ENCODE measurements at places on chromosomes 2 and 18. TPM values are rescaled to one million over a fixed set of nuclear protein-coding genes. Genes with fewer than 3 reads are reported as not detected.

GRCh38 chr18:39340418-39340817 lies 1774.8 kb upstream of the CELF4 start:
- H3K4me3 ChIP-seq, result no peak overlapping the region
- H3K4me1 ChIP-seq, result peaks cover 10% of the 10 kb centered on the region
- H3K36me3 ChIP-seq, result peaks cover 6% of the 10 kb centered on the region
- H3K27me3 ChIP-seq, result no peaks in the 10 kb centered on the region

GRCh38 chr2:145344076-145344724 lies 824.3 kb upstream of the ZEB2 start:
- no peaks in the 10 kb centered on the region for H3K36me3 ChIP-seq
- no peaks in the 10 kb centered on the region for H3K4me1 ChIP-seq
- H3K27me3 ChIP-seq, result no peaks in the 10 kb centered on the region
- no peak overlapping the region for H3K4me3 ChIP-seq
- no peak overlapping the region for H3K27ac ChIP-seq
- no peak for DNase-seq

Gene RNF125
- 14.4 TPM for total RNA-seq

- H3K36me3 ChIP-seq, result no peaks in the 10 kb centered on the region
- no peak overlapping the region for H3K27ac ChIP-seq
- no peaks in the 10 kb centered on the region for H3K27me3 ChIP-seq
- no peak for DNase-seq
- H3K4me3 ChIP-seq, result no peak overlapping the region
These were observed 111.7 kb downstream of the PIEZO2 start for GRCh38 chr18:11037533-11038240.

GRCh38 chr2:159573846-159574606 lies 42.3 kb downstream of the BAZ2B start:
- no peaks in the 10 kb centered on the region for H3K27me3 ChIP-seq
- peaks cover 28% of the 10 kb centered on the region for H3K36me3 ChIP-seq
- no peak for DNase-seq
- no peak overlapping the region for H3K4me3 ChIP-seq
- peaks cover 19% of the 10 kb centered on the region for H3K4me1 ChIP-seq
- H3K27ac ChIP-seq, result no peak overlapping the region

Gene ITPRIPL1
- total RNA-seq, result 17.3 TPM

DNA sequence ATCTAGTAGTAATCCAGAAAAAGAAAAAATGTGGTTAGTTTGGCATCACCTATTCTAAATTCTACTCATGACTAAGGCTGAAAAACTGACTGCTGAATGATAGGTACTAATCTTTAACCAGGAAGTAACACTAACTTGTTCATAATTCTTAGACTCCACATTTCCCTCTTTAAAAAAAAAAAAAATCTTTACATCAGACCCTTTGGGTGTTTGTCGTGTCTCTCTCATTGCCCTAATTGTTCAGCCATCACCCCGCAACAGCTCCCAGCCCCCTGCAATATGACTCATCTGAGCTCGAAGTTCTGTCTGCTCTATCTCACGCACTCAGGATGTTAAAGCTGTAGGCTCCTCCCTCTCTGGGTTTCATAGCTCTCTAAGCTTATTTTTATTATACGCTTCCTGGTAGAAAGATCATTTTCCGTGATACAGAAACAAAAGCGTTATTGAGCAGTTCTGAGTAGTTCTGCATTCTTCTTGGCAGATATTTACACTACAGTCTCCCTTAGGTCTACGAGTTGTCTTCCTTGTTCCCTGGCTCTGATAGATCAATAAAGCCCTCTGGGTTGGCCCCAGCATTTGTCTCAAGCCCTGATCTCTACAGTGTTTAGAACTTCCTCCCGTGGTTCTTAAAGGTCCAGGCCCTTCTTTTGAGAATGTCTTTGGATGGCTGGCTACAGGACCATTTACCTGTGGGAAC lies 95.6 kb downstream of the TNFRSF11A start:
- H3K36me3 ChIP-seq, result no peaks in the 10 kb centered on the region
- no peak overlapping the region for H3K4me3 ChIP-seq
- no peak overlapping the region for H3K27ac ChIP-seq
- peaks cover 2% of the 10 kb centered on the region for H3K27me3 ChIP-seq
- H3K4me1 ChIP-seq, result peaks cover 10% of the 10 kb centered on the region

Gene NAT8
- total RNA-seq, result not detected

DNA sequence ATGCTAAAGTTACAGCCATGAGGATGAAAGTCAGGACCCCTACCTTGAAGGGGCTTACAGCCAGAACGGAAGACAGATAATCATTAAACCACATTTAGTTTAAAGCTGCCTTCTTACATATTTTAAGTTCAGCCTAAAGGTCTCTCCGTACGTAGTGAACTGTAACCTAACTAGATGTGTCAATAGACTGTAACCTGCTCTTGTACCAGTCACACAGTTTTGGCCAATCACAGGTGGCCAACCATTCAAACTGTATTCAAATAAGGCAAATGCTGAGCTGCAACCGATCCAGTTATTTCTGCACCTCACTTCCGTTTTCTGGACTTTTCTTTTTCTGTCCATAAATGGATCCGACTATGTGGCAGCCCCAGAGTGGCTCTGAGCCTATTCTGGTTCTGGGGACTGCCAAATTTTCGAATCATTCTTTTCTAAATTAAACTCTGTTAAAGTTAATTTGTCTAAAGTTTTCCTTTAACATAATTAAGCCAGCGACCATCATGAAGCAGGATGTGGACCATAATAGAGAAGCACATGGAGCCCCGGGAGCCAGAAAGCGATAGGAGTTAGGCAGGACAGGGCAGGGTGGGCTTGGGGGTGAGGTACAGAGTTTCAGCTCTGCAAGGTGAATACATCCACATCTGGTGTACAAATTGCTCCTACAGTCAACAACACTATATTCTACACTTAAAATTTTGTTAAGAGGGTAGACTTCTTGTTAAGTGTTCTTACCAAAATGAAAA lies 48.4 kb upstream of the YPEL5 start:
- H3K4me3 ChIP-seq, result no peak overlapping the region
- H3K36me3 ChIP-seq, result no peaks in the 10 kb centered on the region
- no peak overlapping the region for H3K27ac ChIP-seq
- no peaks in the 10 kb centered on the region for H3K27me3 ChIP-seq
- no peaks in the 10 kb centered on the region for H3K4me1 ChIP-seq

- no peak overlapping the region for H3K27ac ChIP-seq
- no peaks in the 10 kb centered on the region for H3K27me3 ChIP-seq
- H3K4me3 ChIP-seq, result no peak overlapping the region
- no peaks in the 10 kb centered on the region for H3K4me1 ChIP-seq
- no peak for DNase-seq
These were observed 176.6 kb downstream of the EN1 start for GRCh38 chr2:118670838-118671237.

DNA sequence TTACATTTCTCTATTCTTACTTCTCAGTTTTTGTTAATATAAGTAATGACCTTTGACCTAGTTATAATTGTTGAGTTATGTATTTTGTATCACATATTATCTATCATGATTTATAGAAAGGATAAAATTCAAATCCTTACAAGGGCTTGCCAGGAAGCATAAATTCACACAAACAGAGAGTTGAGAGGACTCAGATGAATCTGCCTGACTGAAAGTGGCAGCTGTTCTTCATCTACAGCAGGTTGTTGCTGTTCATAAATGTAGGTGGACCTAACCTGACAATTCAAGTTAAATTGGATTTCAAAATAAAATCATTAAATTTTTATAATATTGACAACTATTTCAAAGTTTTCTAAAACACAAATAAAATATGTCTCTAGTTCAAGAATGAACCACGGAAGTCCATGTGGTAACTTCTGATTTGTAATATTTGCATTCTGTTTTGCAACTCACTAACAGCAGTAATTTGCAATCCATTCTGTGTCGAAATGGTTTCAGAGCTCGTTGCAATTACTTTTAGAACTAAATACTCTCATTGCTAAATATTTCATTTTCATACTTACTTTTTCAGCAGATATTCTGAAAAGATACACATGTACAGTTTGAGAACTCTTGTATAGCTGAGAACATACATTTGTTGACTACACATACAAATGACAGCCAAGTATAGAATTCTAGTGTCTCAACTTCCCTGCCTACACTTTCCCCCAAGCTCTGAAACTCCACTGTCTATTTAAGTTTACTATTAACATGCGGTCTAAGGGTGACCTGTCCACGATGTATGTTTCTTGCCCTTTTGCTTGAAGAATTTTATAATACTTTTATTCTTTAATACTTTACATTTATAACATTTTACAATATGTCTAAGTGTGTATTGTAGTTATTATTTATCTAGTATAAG lies 25.7 kb downstream of the SCN7A start:
- no peak for DNase-seq
- no peaks in the 10 kb centered on the region for H3K27me3 ChIP-seq
- no peak overlapping the region for H3K27ac ChIP-seq
- no peaks in the 10 kb centered on the region for H3K36me3 ChIP-seq

- no peak overlapping the region for H3K4me3 ChIP-seq
- no peak for DNase-seq
- no peaks in the 10 kb centered on the region for H3K27me3 ChIP-seq
- H3K27ac ChIP-seq, result no peak overlapping the region
These were observed 15.0 kb upstream of the ELOA2 start for GRCh38 chr18:47050468-47050867.

GRCh38 chr18:75607701-75608100 lies 180.2 kb upstream of the SMIM21 start:
- no peaks in the 10 kb centered on the region for H3K27me3 ChIP-seq
- no peak for DNase-seq
- no peaks in the 10 kb centered on the region for H3K36me3 ChIP-seq
- H3K4me3 ChIP-seq, result no peak overlapping the region

- no peak overlapping the region for H3K4me3 ChIP-seq
- H3K27me3 ChIP-seq, result no peaks in the 10 kb centered on the region
- no peak for DNase-seq
These were observed 232.0 kb upstream of the NETO1 start for GRCh38 chr18:73099759-73100158.

GRCh38 chr18:21386523-21387240 lies 144.7 kb downstream of the GREB1L start:
- H3K36me3 ChIP-seq, result no peaks in the 10 kb centered on the region
- H3K4me3 ChIP-seq, result no peak overlapping the region
- peak; percentile 24 for DNase-seq
- peaks cover 16% of the 10 kb centered on the region for H3K4me1 ChIP-seq

GRCh38 chr2:197010200-197011020 lies 83.9 kb upstream of the PGAP1 start:
- H3K4me3 ChIP-seq, result no peak overlapping the region
- H3K36me3 ChIP-seq, result no peaks in the 10 kb centered on the region
- H3K4me1 ChIP-seq, result peaks cover 18% of the 10 kb centered on the region
- H3K27ac ChIP-seq, result no peak overlapping the region
- DNase-seq, result peak; percentile 14

- no peak overlapping the region for H3K4me3 ChIP-seq
- no peaks in the 10 kb centered on the region for H3K4me1 ChIP-seq
- no peak for DNase-seq
- H3K27ac ChIP-seq, result no peak overlapping the region
- H3K36me3 ChIP-seq, result no peaks in the 10 kb centered on the region
These were observed 37.3 kb upstream of the KLF7 start for GRCh38 chr2:207203056-207203455.

- H3K27me3 ChIP-seq, result no peaks in the 10 kb centered on the region
- H3K36me3 ChIP-seq, result no peaks in the 10 kb centered on the region
- H3K27ac ChIP-seq, result no peak overlapping the region
- no peak for DNase-seq
These were observed 122.1 kb upstream of the HS6ST1 start for GRCh38 chr2:128440666-128441340.

Gene GAL3ST2
- total RNA-seq, result 0.73 TPM

Gene CROCC2
- total RNA-seq, result not detected

Gene LRRTM4
- 8.5 TPM for total RNA-seq

Gene MAB21L4
- total RNA-seq, result not detected

DNA sequence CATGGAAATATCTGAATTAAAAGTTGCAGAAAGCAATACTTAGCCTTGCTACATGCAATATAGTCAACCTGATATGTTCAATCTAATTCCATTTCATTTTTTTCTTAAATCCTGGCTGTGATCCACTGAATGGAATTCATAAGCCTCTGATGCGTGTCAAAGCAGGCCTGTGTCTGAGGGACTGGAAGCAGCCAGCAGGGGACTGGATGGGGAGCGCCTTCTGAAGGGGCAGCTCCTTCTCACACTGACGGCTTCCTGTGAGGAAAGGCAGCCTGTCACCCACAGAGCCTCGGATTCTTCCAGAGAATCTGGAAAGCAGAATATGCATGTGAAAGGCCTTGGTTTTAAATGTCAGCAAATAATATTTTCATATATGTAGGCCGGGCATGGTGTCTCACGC lies 73.5 kb downstream of the KCNF1 start:
- DNase-seq, result no peak
- H3K4me1 ChIP-seq, result no peaks in the 10 kb centered on the region
- no peak overlapping the region for H3K27ac ChIP-seq

DNA sequence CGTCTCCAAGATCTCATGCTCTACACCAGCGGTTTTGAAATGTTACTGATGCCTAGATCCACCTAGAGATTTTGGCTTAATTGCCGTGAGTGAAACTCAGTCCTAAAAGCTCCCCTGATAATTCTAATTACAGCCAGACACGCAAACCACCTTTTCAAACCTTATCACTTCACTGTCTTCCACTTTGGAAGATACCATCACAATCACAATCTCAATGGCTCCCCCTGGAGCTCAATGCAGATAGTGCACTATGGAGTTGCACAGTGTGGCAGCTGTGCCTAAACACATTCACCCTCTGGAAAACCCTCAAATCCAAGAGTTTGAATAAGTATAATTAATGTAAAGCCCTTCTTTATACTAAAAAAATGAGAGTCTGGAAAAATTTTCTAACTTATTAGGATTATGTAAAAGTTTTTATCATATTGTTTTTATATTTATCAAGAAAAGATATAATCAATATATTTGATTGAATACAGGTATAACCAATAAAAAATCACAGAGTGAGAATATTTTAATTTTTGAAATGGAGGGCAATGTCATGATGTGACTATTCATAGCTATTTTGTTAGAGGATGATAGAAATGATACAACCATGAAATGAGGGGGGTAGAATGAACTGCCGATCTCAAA lies 102.9 kb upstream of the SLC8A1 start:
- H3K4me1 ChIP-seq, result 0 out of 2 replicates have a peak, but pooled peaks cover 6% of the 10 kb centered on the region
- no peaks in the 10 kb centered on the region for H3K36me3 ChIP-seq

DNA sequence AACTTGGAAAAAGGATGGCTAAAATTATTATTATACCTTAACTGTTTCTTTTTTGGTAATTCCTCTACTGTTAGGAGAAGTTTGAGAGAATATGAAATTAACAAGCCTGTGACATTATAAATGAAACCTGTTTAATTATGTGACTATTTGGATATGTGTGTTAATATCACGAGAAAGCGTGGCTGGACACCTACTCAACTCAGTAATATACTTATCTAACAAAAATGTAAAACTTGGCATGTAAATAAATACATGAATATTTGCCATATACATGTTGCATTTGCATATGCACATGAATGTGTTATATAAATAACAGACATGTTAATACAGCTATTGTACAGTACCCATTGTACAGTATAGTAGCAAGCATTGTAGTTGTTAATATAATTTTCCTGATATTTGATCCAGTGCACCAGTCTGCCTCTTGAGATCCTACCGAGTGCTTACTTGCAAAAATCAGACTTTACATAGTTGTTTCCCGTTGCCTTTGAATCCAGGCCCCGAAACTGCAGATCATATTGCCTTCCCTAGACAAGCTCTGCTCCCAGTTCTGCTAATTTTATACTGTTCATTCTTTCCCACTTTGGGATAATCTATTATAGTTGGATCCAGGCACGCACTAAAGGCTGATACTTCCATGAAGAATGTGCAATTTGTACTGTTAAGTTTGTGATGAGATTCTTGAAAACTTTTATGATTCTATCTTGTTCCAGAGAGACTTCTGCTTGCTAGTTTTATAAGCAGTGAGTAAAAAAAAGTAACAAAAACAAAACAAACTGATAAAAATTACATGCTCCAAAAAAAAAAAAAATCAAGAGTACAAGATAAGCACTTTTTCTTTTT lies 395.6 kb downstream of the ARHGAP15 start:
- H3K4me3 ChIP-seq, result no peak overlapping the region
- no peaks in the 10 kb centered on the region for H3K27me3 ChIP-seq
- H3K27ac ChIP-seq, result no peak overlapping the region
- no peak for DNase-seq
- H3K36me3 ChIP-seq, result no peaks in the 10 kb centered on the region
- peaks cover 15% of the 10 kb centered on the region for H3K4me1 ChIP-seq

Measured in WTC11 (cell line).